Activated T-helper 9 cell treated with anti-CD3 and anti-CD28 coated beads, Interleukin-2, amount 50 U/mL, for 16 hours (primary cell): ENCODE measurements at places on chromosomes 12 and 14.

DNA sequence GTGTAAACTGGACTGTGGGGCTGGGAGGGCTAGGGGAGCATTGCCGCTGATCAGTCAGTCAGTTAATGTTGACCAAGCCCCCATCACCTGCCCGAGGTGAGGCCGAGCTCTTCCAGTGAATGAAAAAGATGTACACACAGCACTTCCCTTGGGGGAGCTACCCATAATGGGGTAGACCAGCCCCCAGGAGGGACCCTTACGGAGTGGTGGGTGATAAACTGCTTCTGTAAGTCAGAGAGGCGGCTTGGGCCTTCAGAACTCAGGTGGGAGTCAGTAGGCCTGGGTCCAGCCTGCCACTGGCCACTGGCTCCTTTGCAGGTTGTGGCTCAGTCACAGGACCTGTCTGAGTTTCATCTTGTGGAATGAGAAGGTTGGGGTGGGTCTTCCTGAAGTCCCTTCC, 43.5 kb downstream of the TSPAN9 start:
- no peak for DNase-seq

DNA sequence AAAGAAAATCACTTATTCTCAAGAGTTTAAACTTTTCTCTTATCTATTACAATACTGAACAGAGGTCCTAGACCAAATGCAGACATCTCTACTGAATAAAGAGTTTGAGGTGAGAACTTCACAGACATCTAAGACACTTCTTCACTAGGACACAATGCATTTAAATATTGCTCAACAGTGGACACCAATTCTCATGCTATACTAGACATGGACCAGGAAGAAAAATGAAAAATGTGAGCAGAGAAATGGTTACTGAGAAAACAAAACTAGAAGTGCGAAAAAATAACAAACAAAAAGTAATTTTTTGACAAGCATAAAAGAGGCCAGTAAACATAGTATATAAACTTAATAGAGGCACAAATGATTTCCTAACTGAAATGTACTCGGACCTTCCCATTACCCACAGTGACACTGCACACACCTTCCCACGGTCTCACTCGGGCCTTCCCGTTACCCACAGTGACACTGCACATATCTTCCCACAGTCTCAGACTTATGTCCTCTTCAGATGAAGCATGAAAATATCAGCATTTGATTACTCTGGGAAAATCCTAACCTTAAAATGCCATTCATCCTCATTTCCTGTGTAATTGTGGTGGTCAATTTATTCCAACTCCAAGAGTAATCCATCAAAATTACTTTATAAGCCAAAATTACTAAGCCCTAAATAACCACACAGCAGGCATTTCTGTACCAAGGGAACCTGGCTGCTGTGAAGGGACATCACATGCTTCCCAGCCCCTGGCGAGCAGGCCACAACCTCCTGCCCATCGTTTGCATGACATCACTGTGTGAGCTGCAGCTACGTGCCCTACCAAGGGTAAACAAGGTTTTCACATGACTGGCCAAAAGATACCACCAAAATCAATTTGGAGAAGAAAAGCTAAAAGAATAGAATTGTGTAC, 6.4 kb downstream of the SLC15A4 start:
- DNase-seq, result no peak

DNA sequence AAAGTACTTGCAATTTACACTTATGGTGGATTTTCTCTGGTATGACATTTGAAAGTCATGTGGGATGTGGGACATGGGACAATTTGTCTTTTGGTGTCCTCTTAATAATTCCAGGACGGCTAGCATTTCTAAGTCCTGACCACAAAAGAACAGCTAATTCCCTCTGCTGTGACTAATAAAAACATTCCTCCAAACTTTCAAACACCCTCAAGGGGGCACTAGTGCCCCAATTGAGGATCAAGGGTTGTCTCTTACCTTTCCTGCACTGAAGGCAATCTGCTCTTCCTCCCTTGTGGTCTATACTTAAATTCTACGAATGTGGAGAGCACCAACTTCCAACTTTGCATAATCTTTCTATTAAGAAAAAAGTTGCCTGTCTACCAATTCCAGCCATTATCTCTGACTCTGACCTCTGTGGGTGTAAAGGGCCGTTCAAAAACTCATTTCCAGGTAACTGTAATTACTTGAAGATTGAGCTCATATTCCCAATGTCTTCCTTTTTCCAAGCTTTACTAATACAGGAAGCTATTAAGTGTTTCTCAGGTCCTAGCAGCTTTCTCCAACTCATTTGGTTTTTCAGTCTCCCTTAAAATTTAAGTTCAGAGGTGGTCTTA, 210.2 kb downstream of the PTPRO start:
- DNase-seq, result no peak

GRCh38 chr14:64225151-64225757, 68.9 kb downstream of the ESR2 start:
- DNase-seq, result no peak

- no peak for DNase-seq
These were observed 120.0 kb downstream of the CPNE8 start for GRCh38 chr12:38785381-38785780.
